HFFc6 (cell line): ENCODE measurements at places on chromosomes 11 and 22.

- DNase-seq, result no peak
These were observed 35.6 kb downstream of the PC start for GRCh38 chr11:66922551-66922950.

DNA sequence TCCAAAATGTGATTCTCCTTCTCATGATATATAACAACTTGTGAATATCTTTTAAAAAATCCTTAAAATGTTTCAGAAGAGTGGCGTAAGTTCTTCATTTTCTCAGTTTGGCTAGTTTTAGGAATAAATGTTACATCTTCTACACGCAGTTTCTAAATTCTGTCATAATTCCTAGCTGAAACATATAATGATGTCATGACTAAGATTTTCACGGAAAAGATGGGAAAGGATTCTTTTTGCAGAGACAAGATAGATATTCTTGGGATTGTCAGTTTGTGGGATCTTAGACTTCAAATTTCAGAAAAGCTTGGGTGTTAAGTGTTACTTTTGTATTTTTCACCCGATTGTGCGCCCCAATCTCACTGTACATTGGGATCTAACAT lies 1.7 kb downstream of the EED start:
- no peak for DNase-seq

DNA sequence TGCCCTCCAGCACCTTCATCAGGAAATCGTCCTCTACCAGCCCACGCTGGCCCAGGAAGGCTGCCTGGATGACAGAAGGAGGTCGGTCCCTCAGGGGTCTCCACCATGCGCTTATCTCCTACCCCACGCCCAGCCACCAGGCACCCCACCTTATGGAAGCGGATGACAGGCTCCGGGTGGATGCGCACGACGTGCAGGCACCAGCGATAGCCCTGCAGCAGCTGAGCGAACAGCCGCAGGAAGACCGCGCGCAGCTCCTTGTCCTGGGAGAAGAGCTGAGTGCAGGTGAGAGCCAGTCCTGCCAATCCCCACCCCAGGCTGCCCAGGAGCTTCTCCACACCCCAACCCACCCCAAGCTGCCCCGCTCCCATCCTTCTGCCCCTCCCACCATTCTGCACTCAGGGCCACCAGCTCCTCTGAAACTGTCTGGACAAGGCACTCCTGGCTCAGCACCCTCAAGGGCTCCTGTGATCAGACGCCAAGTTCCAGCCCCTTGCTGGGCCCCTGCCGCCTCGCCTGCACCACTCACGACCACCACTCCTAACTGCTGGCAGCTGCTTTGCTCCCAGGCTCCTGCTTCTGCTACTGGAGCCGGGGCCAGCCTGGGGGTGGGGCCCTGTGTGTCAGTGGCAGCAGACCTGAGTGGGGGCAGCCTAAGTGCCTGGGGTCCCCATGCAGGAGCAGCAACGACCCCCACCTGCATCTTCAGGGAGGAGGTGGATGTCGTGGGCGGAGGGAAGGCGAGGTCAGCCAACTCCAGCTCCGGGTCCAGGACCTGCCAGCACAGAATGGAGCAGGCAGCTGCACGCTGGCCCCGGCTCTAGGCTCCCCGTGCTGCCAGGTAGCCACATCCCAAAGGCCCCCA lies 9.5 kb downstream of the SBF1 start:
- DNase-seq, result no peak

GRCh38 chr11:19441288-19441687 lies 200.5 kb upstream of the E2F8 start:
- no peak for DNase-seq

DNA sequence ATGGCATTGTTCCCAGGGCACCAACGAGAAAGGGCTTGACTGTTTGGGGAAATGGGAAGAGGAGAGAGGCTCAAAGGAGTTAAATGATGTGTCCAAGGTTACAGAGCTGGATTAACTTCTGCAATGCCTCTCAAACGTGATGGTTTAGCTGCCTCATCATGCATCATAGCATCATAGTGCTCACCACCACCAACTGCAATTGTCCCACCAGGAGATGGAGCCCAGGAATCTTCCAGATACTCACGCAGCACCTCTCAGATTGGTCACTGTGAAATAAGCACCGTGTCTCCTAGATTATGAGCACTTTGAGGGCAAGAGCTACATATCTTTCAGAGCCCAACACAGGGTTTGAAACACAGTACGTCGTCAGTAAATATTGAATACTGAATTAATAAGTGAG lies 69.2 kb downstream of the PRSS23 start:
- DNase-seq, result no peak

GRCh38 chr22:35275580-35275979 lies 18.3 kb downstream of the HMGXB4 start:
- DNase-seq, result peak; percentile 39

DNA sequence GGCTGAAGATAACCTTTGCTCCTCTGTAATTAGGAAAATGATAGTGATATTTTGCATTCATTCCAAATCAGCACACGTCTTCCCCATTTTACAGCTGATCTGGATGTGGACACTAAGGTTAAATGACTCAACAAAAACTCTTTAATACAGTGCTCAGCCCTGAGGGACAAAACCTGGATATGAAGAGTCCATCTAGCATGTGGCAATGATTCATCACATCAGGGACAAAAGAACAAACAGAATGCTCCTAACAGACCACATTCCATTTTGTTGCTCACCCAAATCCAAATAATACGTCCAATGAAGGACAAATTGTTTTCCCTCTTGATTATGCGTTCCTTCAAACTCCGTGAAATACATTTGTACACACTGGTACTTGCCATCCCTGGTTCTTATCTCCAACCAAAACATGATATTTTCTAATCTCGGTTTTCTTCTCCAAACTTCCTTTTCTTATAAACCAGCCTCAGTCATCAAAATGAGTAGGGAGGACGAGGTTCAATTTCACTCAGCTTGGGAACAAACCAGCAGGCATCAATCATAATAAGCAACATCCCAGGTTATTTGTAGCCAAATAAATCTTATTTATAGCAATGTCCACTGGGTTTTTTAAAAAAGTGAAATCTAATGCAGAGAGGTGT lies 53.7 kb upstream of the MTMR2 start:
- peak; percentile 16 for DNase-seq

- DNase-seq, result no peak
These were observed 25.4 kb downstream of the TRMU start for GRCh38 chr22:46360891-46361290.

GRCh38 chr22:47686594-47687345 lies 924.3 kb downstream of the TBC1D22A start:
- no peak for DNase-seq

GRCh38 chr11:84780689-84781293 lies 846.4 kb downstream of the DLG2 start:
- DNase-seq, result peak; percentile 12

- DNase-seq, result no peak
These were observed 92.4 kb downstream of the RTL6 start for GRCh38 chr22:44405661-44406060.

DNA sequence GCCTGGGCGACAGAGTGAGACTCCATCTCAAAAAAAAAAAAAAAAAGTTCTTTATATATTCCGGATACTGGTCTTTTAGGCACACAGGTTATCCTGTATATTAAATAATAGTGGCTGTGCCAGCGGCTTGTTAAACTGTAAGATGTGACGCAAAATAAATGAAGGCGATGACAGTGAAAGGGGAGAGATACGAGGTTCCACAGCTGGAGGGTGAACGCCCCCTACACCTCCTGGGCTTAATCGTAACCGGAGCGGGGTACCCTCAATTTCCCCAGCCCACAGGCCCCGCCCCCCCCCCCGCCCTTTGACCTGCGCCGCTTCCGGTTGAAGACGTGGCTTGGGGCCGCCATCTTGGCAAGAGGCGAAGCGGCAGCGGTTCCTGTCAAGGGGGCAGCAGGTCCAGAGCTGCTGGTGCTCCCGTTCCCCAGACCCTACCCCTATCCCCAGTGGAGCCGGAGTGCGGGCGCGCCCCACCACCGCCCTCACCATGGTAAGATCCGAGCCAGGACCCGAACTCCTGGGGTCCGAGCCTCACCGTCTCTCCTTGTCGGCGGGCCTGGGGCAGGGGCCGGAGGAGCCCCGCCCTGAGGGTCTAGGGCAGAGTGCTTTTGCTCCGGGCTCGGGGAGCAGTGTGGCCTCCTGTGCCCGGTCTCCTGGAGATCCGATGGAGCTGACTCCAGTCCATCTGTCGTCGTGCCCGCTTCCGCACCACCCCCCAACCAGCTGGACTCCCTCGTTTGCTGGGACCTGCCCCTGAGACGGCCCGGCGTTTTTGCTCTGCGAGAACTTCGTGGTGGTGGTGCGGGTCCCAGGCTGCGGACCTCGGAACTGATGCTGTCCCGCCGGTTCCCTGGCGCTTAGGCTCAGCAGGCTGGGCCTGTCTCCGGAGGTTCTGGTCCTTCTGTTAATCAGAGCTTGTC lies at the start of gene ARCN1:
ARCN1 (plus strand) TSS at position 349 of the 920 bp plus-strand sequence; CDS start at position 488, 139 bp downstream.
- DNase-seq, result peak; percentile 42

DNA sequence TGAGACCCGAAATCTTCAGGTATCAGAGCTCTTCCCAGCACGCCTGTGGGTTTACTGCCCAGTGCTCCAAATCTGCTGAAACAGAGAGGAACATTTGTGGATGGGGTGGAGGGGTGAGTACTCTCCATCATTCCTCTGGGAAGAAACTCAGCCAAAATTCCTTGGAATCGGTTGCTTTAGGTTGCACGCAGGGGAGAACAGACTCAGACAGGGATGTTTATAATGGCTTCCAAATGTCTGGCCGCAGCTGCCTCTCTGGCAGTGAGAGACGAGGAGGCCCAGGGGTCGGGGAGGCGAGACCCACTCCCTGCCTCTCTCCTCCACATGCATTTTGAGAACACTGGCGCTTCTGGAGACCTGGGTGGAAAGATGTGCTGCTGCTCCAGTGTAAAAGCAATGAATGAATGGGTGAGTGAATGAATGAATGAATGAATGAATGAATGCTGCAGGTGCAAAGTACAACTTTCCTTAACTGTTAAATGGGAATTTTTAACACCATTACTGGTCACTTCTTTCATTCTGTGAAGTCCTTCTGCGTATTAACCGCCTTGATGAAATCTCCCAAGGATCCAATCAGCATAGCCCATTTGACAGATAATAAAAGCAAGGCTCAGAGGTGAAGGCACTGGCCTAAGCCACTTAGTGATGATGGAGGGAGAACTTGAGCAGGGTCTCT lies 437.4 kb downstream of the MIAT start:
- DNase-seq, result no peak
